Prostate gland (tissue), 2 donors: ENCODE measurements at places on chromosomes 6 and 20.
A peak's percentile ranks its signal among the peaks of the same experiment; 100 is the strongest.

DNA sequence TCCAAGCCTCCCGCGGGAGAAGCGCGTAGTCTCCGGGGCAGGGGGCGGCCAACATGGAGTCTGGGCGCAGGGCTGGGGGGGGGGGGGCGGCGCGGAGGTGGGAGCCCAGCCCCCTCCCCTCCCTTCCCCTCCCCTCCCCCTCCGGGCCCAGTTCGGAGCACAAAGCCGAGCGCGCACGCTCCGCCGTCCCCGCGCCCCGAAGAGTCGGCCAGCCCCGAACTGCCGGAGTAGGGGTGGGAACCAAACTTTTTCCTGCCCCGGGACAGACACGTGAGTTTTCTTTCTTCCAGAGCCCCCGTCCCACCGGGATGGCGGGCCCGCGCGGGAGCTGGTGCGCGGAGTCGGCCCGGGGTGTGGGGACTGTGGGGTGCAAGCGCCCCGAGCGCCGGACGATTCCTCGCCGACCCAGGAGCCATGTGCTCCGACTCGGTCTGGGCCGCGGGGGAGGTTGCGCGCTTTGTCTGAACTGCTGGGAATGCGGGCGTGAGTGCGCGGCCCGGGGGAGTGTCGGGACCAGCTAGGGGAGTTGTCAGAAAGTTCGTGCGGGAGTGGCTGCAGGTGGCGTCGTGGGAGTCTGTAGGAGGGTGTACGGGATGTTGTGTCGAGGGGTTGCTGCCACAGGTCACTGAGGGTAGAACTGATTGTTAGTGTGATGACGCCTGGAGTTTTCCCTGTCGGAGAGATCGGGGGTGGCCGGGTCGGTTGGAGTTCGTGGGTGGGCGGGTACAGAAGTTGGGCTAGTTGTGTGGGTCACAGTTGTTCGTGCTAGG, 1.2 kb downstream of the TGIF2 start:
- peak; percentile 20 for DNase-seq

DNA sequence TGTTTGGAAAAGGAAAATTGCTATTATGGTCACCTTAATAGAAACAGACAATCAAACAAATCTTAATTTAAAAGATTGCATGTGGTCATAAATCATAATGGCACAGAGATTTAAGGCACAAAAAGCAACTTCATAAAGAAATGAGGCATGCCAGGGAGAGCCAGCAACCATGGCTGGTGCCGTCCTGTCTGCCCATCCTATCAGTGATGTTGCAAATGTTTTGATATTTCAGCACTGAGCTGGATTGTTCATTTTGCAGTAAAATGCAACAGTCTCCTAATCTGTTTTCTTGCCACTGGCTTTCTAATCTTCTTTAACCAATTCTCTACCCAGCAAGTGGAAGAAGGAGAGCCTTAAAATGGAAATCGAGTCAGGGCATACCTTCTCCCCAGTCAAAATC, 249.8 kb downstream of the SAMD5 start:
- DNase-seq = no peak

- no peak for DNase-seq
Observed at GRCh38 chr20:1987826-1988225, 6.0 kb downstream of the PDYN start.

DNA sequence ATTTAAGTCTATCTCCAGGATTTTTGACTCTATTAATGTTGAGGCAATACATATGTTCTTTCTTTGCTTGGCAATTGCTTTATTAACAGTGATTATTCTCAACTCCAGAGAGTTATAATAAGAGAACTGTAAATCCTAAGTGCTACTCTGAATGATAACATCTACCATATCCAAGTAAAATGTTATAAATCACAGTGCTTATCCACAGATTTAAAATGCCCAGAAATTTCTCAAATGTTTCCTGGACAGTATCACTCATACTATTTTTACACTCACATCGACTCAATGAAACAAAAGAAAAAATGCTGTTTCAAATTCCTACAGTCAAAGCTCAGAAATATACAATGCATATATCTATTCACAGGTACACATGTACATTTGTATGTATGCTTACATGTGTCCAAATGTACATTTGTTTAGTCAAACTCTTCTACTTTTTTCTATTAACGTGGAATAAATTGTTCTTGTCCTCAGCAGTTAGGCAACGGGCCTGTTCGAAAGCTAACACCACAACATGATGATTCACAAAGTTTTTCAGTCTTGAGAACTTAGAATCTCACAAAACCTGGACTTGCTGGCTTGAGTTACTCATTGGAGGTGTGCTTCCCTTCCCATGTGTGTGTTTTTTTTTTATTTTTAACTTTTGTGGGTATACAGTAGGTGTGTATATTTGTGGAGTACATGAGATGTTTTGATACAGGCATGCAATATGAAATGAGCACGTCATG, 193.0 kb downstream of the GJA10 start:
- no peak for DNase-seq

- no peak for DNase-seq
Observed at GRCh38 chr6:139632840-139633239, 258.4 kb upstream of the CITED2 start.

GRCh38 chr6:107989166-107990094, 31.4 kb upstream of the SEC63 start:
- no peak for DNase-seq

DNA sequence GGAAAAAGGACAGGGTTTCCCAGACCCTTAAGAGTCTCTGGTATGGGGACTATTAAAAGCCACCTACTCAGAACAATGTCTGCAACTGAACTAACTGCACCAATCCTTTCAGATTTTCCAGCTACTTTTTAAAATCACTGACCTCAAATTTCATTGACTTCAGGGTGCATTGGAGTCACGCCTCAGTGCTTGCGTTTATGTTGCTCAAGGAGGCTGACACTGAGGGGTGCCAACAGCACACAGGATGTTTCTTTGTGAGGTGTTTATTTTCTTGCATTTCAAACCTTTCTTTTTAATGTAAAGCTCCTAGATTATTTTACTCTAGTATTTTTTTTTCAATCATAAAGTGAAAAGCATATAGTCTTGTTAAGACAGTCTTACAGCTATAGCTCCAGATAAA, 402.0 kb upstream of the SLC35B3 start:
- no peak for DNase-seq

GRCh38 chr6:127319686-127320085, 23.7 kb downstream of the ECHDC1 start:
- no peak for DNase-seq

GRCh38 chr6:6960571-6961251, 147.1 kb upstream of the RREB1 start:
- DNase-seq = no peak

DNA sequence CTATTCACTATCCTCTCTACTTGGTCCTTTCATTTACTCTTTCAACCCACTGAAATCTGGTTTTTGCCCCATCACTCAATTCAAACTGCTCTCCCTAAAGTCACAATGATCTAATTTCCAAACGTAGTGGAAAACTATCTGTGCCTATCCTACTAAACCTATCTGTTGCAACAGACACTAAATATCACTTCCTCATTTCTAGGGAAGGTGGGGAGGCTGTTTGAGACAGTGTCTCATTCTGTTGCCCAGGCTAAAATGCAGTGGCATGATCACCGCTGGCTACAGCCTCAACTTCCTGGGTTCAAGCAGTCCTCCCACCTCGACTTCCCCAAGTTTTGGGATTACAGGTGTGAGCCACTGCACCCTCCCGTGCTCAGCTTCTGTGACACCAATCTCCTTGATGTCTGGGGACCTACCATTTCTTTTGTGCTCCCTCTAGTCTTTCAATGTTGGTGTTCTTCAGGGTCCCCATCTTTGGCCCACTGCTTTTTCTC, 8.8 kb downstream of the RANBP9 start:
- DNase-seq = no peak

GRCh38 chr6:17429383-17430061, 36.1 kb downstream of the CAP2 start:
- no peak for DNase-seq

DNA sequence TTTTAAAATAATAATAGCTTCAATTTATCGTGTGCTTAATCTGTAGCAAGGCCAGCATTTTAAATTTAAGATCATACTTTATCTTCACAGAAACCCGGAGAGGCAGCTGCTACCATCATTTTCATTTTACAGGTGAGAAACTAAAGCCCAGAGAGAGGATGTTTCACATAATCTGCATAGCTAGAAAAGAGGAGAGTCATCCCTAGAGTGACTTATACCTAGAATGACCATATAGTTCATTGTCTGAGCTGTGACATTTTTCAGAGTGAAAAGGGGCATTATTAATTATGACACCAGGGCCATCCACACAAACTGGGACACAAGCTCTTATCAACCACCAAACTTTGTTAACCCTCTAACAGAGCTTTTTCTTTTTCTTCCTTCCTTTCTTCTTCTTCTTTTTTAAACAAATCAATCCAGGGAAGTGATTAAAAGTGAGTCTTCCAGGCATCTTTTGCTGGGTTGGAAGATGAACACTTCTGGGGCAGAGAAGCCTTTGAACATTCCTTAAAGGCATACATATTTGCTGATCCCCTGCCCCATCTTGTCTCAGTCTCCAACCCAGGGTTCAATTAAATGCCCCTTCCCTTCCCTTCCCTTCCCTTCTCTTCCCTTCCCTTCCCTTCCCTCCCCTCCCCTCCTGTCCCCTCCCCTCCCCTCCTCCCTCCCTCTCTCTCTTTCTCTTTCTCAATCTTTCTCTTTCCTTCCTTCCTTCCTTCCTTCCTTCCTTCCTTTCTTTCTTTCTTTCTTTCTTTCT, 272.5 kb upstream of the JAG1 start:
- DNase-seq = no peak

- no peak for DNase-seq
Observed at GRCh38 chr6:9937031-9937763, 477.7 kb downstream of the TFAP2A start.

DNA sequence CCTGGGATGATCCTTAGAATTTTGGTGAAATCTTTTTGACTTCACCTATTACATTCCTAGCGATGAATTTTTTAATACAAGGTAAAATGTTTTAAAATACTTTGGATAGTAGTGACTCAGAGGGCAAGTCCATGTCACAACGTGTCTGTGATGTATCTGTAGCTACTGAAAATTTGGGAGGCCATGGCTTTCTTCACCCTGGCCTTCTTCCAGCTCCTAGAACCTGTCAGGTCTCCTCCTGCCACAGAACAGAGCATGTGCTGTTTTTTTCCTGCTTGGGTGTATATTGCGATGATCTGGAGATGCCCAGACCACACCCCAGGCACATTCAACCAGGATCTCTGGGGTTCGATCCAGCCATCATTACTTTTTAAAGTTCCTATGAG, 194.4 kb downstream of the BTBD3 start:
- no peak for DNase-seq

GRCh38 chr6:49847673-49848072, 18.7 kb downstream of the CRISP1 start:
- DNase-seq = no peak

GRCh38 chr6:156865019-156865629, 87.9 kb downstream of the ARID1B start:
- no peak for DNase-seq

- no peak for DNase-seq
Observed at GRCh38 chr6:53426667-53427270, 78.0 kb upstream of the ELOVL5 start.

- no peak for DNase-seq
Observed at GRCh38 chr6:39048481-39049399, at the start of gene GLP1R. TSS of gene GLP1R (plus strand) at chr6:39048781. CDS start at chr6:39048841, 60 bp downstream.

DNA sequence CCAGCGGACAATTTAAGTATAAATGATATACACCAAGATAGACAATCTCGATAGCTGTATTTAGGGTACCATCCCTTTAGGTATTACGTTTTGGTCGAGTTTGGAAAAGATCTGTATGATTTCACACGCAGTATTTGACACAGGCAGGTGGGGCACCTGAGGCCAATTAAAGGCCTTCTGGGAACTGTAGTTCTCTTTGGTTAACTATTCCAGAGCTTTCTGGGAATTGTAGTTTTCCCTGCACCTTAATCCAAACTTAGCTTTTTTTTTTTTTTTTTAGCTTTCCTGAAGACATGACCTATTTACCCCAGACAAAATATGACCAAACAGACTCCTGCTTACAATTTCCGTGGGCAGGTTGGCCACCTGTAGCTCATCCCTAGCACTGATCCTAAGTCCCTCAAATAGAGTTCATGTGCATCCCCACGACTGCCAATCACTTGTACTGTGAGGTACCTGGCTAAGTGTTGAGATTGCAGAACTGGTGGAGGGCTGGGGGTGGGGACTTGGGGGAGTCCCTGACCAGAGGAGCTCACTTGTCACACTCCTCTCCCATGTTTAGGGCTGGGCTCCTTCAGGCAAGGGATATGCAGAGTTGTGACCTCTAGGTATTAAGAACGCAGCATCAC, 999 bp upstream of the EHMT2 start:
- no peak for DNase-seq

GRCh38 chr20:63060057-63060991, 53.6 kb upstream of the BHLHE23 start:
- DNase-seq = no peak

DNA sequence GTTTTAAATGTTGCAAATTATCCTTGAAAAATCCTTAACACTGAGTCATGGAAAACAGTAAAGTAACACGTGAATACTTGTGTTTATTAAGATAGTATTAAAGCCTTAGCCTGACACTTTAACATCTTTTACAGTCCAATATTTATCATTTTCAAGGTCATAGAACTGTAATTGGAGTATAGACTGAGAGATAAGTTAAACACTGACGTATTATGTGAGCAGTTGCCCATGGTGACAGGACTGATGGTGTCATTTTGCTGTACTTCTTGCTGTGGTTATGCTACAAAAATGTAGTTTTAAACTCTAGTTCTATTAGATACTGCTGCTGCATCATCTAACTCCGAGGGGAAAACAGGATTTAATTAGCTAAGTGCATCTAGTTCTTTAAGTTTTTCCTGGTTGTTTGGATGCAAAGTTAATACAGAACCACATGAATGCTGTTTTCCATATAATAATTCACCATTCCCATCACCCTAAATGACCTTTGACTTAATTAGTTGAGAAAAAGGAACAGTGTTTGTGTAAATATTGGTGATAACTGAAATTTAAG, 37.8 kb downstream of the SLC2A12 start:
- DNase-seq = no peak

- DNase-seq = no peak
Observed at GRCh38 chr20:60500038-60500701, 541.9 kb downstream of the CDH26 start.

GRCh38 chr6:64948261-64948660, 758.8 kb downstream of the EYS start:
- DNase-seq = no peak

DNA sequence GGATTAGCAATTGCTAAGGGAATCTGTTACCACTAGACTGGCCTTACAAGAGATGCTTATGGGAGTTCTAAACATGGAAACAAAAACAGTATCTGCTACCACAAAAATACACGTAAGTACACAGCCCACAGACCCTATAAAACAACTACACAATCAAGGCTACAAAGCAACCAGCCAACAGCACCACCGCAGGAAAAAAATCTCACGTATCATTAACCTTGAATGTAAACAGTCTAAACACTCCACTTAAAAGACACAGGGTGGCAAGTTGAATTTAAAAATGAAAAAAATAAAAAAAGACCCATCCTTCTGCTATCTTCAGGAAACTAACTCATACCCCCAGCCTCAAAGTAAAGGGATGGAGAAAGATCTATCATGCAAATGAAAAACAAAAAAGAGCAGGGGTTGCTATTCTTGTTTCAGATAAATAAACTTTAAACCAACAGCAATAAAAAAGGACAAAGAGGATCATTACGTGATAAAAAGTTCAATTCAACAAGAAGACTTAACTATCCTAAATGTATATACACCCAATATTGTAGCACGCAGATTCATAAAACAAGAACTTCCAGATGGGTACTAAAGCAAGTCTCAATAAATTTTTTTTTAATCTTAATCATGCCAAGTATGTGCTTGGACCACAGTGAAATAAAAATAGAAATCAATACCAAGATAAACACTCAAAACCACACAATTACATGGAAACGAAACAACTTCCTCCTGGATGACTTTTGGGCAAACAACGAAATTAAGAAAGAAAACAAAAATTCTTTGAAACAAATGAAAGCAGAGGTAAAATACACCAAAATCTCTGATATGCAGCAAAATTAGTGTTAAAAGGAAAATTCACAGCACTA, 52.3 kb downstream of the RNGTT start:
- DNase-seq = no peak
